ENCODE measurements at places on chromosomes 4 and X. TPM values are rescaled to one million over a fixed set of nuclear protein-coding genes. Genes with fewer than 3 reads are reported as not detected.

The SSX4B gene
- total RNA-seq: not detected

The TMEM271 gene
- not detected for total RNA-seq

The UGT2B10 gene
- total RNA-seq: not detected

The OTUD6A gene
- total RNA-seq: not detected

The MMRN1 gene
- total RNA-seq: 0.37 TPM

The GPC4 gene
- not detected for total RNA-seq

The COL4A6 gene
- not detected for total RNA-seq

The RHOH gene
- 107 TPM for total RNA-seq

The TMEM129 gene
- total RNA-seq: 16.0 TPM

The DSPP gene
- not detected for total RNA-seq

The NHSL2 gene
- 0.71 TPM for total RNA-seq
